ENCODE measurements at places on chromosomes 12 and 14.

GRCh38 chr14:80074900-80075574 is 136.3 kb downstream of the DIO2 start:
- no peak for DNase-seq

DNA sequence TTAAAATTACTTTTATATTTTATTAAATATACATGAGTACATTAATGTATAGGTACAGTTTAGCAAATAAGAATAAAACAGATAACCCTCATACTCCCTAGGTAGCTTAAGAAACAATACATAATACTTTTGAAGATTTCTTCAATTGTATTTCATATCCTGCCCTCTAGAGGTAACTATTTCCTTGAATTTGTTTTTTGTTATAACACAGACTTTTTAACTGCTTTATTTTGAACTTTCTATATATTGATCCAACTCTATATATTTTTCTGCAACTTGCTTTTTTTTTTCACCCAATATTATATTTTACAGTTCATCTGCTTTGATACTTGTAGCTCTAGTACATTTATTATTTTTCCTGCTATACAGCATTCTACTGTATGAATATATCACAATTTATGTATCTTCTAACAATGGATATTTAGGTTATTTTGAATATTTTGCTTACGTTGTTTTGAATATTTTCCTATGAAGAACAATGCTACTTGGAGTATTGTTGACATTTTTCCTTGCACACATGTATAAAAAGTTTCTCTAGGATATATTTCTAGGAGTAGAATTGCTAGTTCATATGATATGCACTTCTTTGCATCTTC is 72.8 kb upstream of the ABCD2 start:
- no peak for DNase-seq

GRCh38 chr12:132321321-132322118 is 7.9 kb downstream of the GALNT9 start:
- DNase-seq = no peak

DNA sequence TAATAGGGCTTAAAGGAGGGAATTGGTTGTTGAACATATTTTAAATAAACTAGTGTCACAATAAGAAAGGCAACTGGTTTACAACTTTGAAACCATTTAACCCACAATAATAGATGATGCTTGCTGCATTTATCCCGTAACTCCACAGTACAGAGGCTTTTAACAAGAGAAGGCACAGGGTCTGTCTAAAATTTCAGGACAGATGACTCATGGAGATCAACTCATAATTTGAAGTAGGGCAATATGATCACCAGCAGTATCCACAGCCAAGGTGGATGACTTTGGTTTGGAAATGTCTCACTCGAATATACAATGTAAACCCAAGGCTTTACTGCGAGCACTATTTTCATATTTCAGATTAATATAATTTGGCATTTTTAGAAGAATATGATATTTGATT is 340.2 kb downstream of the LRIG3 start:
- DNase-seq = no peak

GRCh38 chr12:51932218-51933076 is 19.1 kb upstream of the ACVR1B start:
- DNase-seq = no peak

DNA sequence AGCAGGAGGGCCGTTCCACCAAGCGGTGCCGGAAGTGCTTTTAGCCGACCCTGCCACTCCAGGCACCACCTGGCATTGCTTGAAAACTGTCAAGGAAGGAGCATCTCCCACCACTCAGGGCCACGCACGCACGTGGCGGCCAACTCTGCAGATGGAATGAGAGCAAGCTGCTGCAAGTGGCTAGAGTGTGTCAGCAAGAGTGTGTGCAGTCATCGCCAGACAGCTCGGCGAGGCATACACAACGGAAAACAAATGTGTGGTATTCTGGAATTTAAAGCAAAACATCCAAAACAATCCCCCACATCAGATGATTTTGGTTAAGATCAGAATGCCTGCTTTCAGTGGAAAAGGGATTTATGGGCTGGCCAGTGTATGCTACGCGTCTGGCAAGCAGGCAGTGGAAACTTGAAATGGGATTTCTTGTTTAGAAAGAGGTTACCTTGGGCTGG is 11.2 kb downstream of the CD9 start:
- no peak for DNase-seq

- peak; percentile 77 for DNase-seq
These were observed at the start of gene UBC for GRCh38 chr12:124914392-124915238. UBC (minus strand) TSS chr12:124914650; CDS start chr12:124913771, 879 bp downstream.

GRCh38 chr12:47328831-47329545 is 249.2 kb upstream of the AMIGO2 start:
- no peak for DNase-seq

GRCh38 chr12:39065455-39065854 is 160.1 kb upstream of the CPNE8 start:
- no peak for DNase-seq

DNA sequence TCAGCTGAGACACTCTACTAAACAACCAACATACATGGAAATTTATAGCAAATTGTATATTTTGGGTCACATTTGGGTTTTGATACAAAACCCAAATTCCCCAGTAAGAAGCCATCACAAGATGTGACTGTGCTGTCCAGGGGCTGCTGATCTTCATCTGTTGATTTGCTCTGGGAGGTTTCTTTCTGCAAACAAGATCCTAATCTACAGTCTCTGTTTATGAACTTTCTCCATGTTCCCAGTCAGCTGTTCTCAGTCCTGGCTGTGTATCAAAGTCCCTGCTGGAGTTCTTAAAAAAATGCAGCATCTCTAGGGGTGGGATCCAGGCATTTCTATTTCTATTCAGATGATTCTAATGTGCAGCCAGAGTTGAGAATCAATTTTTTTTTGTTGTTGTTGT is 85.1 kb downstream of the ATP23 start:
- no peak for DNase-seq

- DNase-seq = no peak
These were observed 53.0 kb downstream of the IFNG-AS1 start for GRCh38 chr12:68042212-68042699.

DNA sequence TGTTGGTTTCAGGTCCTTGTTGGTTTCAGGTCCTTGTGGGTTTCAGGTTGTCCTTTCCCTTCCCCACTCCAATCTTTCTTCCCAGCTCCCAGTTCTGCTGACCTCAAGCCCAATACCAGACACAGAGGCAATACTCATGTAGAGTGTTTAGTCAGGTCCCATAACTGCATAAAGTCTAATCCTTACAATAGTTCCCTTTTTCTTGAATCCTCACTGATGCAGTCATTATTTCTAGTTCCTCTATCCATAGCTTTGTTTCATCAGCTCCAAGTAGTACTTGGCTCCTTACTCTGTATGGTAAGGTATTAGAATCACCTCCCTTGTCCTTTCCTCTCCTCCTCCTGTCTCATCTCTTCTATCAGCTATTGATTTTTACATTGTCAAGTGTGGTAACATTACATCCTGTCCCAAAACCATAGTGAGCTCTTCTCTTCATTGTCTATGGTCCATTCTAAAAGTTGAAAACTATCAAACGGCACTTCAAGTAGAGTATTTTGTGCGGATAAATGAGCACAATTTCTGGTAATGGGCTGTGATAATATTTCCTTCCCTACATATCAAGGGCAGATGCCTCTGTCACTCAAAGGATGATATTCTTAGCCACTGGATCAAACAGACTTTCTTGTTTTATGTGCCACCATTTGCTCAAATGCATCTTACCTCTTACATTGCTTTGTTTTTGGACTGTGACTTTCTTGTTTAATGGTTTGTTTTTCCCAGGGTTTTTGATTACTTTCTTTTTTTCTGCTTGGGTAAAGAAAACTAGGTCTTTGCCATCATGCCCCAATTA is 57.2 kb upstream of the JDP2 start:
- no peak for DNase-seq

DNA sequence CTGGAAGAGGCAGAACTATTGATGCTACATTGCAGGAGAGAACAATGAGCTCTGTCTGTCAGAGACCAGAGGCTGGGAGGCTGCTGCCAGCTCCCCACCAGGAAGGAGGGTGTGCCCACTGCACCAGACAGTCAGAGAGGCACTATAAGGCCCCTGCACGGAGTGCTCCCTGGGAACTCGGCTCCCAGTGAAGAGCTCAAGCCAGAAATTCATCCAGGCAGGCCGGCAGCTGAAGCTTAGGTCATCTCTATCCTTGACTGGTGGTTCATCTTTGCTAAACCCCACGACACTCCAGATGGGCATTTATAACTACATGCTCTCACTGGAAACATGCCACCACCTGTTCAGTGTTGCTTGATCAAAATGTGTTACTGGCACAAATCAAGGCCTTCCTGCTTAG is 65.1 kb upstream of the GPATCH2L start:
- no peak for DNase-seq

DNA sequence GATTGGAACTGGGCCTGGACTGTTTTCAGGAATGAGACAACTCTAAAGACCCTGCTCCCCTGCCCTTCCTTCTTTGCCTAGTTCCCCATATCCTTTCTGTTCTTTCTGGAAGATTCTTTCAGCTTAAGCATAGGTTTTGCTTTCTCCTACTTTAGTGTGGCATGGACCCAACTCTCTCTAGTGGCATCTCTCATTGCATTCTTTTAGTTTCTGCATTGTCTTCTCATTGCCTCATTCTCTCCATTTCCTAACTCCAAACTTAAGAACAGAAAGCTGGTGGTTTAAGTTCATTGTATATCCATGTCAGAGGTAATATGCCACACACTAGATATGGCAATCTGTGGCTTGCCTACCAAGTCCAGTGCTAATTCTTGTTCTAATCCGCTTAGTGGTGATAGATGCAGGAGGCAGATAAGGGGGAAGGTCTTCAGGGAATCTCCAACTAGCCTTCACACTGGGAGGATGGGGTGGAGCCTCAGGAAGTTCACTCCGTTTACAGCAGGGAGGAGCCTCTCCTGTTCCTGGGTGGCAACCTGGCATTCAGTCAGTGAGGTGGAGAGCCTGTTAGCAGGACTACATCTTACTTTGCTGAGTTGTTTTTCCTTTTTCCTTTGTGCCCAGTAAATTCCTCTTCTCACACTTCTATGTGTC is 165.1 kb upstream of the LMNTD1 start:
- DNase-seq = no peak

DNA sequence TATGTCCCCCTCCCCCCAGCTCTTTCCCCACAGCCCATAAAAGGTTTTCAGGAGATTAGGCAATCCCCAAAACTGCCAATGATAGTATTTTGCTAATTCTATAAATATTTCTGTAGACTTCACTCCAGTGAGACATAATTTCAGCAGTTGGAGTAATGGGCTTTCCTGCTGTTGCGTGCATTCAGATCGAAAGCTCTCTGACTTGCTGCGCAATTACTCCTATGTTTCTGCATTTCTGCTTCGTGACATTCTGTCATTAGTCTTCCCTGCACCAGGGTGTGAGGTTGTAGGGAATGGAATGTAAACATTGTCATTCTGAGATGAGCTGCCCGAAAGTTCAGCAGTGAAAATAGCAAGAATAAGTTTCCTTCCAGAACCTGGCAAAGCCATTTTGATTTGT is 58.2 kb downstream of the SAMD4A start:
- DNase-seq = no peak

GRCh38 chr14:76755610-76756370 is 5.5 kb upstream of the VASH1 start:
- no peak for DNase-seq

DNA sequence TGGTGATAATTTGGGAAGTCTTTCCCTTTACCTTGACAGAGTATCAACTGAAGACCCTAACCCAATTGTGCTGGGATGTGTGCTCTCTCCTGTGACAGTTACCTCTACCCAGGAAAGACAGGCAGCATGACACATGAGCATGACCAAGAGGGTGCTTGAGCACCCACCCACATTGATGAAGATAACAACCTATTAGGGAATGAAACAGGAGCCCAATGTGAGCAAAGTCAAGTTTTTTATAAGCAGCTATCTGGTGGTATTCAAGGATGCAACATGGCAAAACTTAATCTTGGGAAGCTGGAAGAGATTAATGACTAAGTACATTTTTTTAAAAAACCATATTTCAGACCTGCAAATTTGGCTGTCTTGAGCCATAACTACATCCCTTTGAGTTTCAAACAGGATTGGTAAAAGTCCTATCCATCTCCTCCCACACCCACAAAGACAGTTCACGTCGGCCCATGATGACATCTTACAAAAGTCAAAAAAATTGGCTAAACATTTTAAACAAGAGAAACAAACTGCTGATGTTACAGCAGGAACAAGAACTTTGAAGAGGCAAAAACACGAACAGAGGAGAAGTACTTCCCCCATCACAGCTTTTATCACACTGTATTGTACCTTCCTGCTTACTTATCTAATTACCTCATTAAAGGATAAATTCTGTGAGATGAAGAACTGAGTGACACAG is 60.3 kb downstream of the MED13L start:
- DNase-seq = no peak

GRCh38 chr12:47268501-47269454 is 189.0 kb upstream of the AMIGO2 start:
- no peak for DNase-seq

GRCh38 chr12:21983095-21983494 is 41.9 kb upstream of the ABCC9 start:
- no peak for DNase-seq

Data from stimulated activated CD4-positive, alpha-beta T cell treated with anti-CD3 and anti-CD28 coated beads, Interleukin-1b, Interleukin-23, amount 100 ng/mL, for 1 hour (primary cell).